ENCODE measurements at places on chromosomes 1 and 21. TPM values are rescaled to one million over a fixed set of nuclear protein-coding genes. Genes with fewer than 3 reads are reported as not detected.

Gene S100A8
- total RNA-seq: 50.0 TPM

Gene PGLYRP4
- 2.0 TPM for total RNA-seq

Gene ABCD3
- 40.6 TPM for total RNA-seq

Gene EDN2
- 13.3 TPM for total RNA-seq

Gene CELA2B
- total RNA-seq: not detected

Gene IL12RB2
- 0.53 TPM for total RNA-seq

Gene LCE6A
- total RNA-seq: not detected

Gene NGF
- total RNA-seq: 1.1 TPM

Gene FCER1A
- total RNA-seq: not detected

Gene OXCT2
- 1.1 TPM for total RNA-seq

Gene TMEM201
- 1.8 TPM for total RNA-seq

Gene RNF186
- total RNA-seq: not detected

Gene ZMYND12
- total RNA-seq: 0.26 TPM

Gene RXFP4
- total RNA-seq: not detected

Gene MYOC
- not detected for total RNA-seq

Gene DNAJC6
- 1.9 TPM for total RNA-seq

Gene C1orf87
- not detected for total RNA-seq

Gene OR2T29
- total RNA-seq: not detected

Gene ANKRD34A
- total RNA-seq: under 0.01 TPM

Gene AGT
- not detected for total RNA-seq

Gene LCE4A
- total RNA-seq: not detected

Gene F3
- 618 TPM for total RNA-seq

Gene MAP3K21
- 6.9 TPM for total RNA-seq

Gene MMP23B
- 0.26 TPM for total RNA-seq

Gene EDARADD
- total RNA-seq: 2.6 TPM

Gene PTGER3
- under 0.01 TPM for total RNA-seq

Gene COL6A1
- total RNA-seq: 1.9 TPM

Gene LRRN2
- not detected for total RNA-seq

Gene LORICRIN
- not detected for total RNA-seq

Gene FMO5
- total RNA-seq: 0.51 TPM

Gene CORT
- total RNA-seq: 0.26 TPM

Gene PLEKHA6
- 2.1 TPM for total RNA-seq

Gene LCE1A
- not detected for total RNA-seq

Gene FMO2
- not detected for total RNA-seq

Data from bronchial epithelial cell (primary cell).